GM12865 (cell line): ENCODE measurements at places on chromosomes 13 and 19.

DNA sequence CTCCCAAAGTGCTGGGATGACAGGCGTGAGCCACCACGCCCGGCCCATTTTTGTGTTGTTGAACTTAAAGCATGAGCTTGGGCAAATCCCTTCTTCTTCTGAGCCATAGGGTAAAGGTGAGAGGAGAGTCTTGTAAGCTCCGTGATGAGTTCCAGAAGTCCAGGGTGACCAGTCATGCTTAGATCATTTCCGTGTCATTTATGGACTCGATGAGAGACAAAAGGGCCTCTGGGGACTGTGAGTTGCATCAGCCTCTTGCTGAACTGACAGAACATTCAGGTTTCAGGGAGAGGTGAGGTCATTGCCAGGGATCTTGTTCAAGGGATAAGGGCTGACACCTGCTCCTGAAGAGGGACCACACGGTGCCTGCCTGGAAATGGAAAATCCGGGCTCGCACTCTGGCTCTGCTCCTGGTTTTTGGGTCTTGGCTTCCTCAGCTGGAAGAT, 53.6 kb downstream of the GADD45B start:
- peak; percentile 75 for DNase-seq

DNA sequence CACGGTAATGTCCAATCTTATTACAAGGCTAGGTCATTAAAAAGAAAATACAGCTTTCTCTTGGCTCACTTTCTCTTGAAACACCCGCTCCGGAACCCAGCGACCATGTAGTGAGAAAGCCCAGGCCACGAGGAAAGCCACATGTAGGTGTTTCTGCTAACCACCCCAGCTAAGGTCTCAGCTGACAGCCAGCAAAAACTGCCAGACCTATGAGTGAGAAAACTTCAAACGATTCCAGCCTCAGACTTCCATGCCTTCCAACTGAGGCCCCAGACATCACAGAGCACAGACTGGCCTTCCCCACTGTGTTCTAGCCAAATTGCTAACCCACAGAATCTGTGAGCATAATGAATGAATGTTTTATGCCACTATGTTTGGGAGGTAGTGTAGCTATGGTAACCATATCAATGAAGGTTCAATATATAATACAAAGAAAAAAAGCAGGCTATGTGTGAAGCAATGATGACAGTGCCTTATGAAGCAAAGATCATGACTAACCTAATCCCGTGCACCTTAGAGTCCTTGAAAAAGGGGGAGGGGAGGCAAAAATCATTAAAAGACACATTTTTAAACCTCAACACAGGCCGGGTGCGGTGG, 11.9 kb upstream of the TPTE2 start:
- peak; percentile 50 for DNase-seq

DNA sequence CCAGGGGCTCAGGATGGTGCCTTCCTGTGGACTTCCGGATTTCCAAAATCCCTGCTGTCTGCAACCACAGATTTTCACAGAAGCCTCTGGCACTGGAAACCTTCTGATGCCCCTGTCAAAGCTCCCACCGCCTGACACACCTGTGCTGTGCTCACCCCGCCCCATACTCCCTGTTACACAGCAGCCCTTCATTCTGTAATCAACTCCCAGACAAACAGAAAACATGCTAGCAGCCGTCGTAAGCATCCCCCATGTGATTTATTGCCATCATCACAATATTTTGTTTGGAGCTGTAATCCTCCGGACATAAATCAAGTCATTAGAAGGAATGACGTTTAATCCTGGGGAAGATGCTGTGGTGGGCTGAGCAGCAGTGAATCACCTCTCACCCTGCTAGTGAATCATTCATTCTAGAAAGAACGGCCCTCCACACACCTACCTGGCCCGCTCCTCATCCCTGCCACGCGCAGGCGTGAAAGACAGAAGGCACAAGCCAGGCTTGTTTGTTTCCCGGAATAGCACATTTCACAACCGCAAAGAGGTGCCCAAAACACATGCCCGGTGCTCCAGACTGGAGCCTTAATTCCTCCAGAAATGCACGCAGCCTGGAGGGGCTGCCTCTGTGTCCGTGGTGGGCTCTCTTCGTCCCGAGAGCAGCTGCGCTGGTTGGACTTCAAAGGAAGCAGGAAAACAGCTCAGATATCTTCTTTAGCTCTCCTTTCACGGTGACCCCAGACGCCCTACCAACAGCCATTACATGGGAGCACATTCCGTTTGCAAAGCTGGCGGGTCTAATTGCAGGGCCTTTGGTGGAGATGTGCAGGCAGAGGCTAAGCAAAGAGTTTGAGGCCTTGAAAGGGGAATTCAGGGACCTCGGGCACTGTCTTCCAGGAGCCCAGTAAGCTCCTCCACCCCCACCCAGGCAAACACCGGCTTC, 41.3 kb upstream of the KCTD15 start:
- DNase-seq: no peak

- DNase-seq: no peak
These were observed 617.2 kb upstream of the GPC6 start for GRCh38 chr13:92609376-92609775.

GRCh38 chr13:33286128-33286527, 573 bp upstream of the STARD13 start:
- DNase-seq: no peak

GRCh38 chr13:52344108-52344507, 61.9 kb downstream of the THSD1 start:
- no peak for DNase-seq

- no peak for DNase-seq
These were observed 111.1 kb downstream of the COL4A1 start for GRCh38 chr13:110195547-110196485.

GRCh38 chr13:76014406-76015318, 378.5 kb downstream of the LMO7 start:
- DNase-seq: no peak

DNA sequence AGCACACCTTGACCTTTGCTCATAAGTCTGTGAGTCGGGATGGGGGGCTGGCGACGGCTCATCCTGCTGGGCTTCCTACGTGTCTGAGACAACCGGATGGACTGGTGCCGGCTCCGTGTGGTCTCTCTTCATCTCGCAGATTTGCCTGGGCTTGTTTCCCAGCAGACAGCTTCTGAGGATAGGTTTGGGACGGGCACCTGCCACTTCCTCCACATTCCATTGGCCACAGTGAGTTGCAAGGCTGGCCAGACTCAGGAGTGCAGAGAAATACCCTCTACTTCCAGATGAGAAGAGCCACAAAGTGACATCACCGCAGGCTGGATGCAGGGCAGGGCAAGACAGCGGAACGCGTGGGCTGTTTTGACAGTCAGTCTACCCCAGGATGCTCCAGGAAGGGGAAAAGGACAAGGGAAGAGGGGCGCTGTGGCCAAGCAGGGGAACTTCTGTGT, 48.1 kb downstream of the IRS2 start:
- DNase-seq: no peak

DNA sequence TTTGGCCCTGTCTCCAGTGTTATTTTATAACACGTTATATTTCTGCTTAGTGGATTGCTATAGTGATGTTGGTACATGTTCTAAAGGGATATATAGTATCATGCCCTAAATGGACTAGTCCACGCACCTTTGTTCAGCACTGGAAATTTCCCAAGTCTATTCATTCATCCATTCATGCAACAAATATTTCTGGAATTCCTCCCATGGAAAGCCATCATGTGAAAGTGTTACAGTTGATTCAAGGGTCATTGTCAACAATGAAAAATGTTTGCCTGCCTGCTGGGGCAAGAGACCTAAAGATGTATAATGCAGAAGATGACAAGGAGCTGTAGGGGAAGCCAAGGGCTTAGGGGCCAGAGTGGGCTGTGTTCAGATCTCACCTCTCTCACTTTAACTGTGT, 10.8 kb upstream of the HSPH1 start:
- no peak for DNase-seq

DNA sequence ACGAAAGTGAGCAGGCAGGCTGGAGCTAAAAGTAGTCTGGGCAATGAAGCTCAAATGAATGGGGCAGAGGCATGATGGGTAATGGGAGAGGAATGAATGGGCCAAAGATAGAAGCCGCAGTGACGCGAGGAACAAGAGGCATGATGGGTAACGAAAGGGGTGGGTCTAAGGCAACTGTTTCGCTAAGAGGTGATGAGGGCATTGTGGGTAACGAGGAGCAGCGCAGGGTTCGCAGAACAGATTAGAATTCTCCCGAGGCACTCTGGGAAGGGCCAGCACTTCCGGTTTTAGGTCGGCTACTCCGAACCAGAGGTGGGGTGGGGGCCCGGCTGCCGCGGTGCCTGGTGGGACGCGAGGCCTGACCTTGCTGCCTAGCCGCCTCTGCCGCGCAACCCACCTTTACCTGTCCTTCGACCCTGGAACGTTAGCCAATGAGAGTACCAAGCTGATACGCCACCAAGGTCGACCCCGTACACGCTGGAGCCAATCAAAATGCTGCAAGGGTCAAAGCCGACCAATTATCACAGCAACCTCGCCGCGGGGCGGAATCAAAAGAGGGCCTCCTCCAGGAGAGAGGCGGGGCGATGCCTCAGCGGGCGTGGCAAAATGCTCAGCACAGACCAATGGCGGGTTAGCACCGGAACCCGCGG, 563 bp upstream of the TOMM40 start:
- no peak for DNase-seq

- DNase-seq: no peak
These were observed 10.1 kb upstream of the TMEM255B start for GRCh38 chr13:113748862-113749451.

GRCh38 chr13:106551751-106552150, 16.2 kb downstream of the ARGLU1 start:
- DNase-seq: no peak

DNA sequence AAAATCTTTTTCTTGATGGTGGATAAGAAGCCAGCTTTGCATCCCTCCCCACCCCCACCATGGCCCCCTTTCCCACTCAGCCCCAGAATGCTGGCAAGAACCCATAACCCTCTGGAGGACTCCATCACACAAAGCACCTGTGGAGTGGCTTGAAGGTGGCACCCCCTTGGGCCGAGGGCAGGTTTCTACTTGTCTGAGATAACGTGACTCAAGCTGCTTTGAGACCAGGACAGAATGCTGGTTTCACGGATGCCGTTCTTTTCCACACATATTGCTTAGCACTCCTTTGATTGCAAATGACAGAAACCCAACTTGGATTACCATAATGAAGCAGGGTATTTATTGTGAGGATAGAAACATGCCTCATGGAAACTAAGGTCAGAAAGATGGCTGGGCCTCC, 82.2 kb downstream of the LACC1 start:
- no peak for DNase-seq

- no peak for DNase-seq
These were observed 1161.9 kb downstream of the UQCRFS1 start for GRCh38 chr19:28051047-28051446.

GRCh38 chr13:90906554-90906953, 440.9 kb upstream of the MIR17HG start:
- DNase-seq: no peak

DNA sequence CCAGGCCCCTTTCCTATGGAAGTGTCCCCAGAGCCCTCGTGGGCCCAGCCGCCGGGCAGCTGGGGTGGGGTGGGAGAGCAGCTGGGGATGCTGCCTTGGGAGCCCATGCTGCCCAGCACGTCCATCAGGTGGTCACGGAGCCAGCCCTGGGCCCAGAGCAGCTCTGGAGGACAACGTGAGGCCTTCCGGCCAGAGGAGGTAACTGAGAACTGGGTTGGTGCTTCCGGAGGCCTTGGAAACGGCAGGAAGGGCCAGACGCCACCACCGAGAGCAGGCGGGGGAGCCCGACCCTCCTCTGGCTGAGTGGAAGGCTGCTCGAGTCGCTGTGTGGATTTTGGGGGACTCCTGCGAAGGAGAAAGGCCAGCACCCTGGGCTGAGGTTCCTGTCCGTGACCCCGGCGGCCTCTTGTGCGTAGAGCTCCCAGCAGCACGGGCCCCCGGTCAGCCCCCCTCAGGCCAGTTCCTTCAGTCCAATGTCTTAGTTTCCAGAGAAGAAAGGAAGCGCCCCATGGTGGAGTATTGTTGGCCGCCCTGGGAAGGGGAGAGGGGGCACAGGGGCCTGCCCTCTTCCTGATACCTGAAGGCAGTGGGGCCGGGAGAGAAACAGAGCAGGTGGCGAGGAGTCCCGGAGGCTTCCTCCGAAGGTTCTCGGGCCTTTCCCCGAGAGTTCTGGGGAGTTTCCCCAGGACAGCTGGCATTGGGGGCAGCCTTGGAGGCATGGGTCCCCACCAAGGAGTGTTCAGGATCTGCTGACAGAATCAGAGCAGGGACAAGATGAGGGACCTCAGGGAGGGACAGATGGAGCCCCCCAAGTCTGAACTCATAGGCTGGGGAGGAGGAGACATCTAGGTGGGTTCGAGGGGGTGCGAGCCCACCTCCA, 68.8 kb downstream of the MLLT1 start:
- DNase-seq: no peak

DNA sequence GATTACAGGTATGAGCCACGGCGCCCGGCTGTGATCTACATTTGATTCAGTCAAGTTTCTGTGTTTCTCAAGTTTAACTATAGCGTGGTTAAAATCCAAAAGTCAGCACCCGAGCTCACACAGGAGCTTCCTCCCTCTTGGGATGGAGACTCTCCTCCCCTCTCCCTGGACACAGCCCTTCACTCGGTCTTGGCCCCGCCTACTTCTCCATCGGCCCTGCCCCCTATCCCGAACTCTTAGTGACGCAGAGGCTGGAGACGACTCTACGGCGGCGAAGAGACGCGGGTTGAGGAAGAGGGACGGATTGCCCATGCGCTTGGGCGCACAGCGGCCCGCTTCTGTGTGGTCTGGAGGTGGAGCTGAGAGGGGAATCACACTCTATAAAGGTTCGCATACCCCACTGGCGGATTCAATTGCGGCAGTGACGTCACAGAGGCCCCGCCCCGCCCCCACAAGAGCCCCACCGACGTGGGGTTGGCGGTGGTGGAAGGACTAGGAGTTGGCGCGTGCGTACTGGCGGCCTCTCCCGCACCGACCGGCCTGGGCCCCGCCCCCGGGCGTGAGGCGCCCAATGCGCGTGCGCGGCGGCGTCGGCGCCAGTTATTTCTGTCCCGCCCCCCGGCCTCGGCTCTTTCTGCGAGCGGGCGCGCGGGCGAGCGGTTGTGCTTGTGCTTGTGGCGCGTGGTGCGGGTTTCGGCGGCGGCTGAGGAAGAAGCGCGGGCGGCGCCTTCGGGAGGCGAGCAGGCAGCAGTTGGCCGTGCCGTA, at the start of gene TRIM28:
Gene TRIM28 (plus strand): TSS at position 239 of the 765 bp plus-strand sequence. CDS start 694 bp downstream, outside the sequence.
- DNase-seq: peak; percentile 99

DNA sequence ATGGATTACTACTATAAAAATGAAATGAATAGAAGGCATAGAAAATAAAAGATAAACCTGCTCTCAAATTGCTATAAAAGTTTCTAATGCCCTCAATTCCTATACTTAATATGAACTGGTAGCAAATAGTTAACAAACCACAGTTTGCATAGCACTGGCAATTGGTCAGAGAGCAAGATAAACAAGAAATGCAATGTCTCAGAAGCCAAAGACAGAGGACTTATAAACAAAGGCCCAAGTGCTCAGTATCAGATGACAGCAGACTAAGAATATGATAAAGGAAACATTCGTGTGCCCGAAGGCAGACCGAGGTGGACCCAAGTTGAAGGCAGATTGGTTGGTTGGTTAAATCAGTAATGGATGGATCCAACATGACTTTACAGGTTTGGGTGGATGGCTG, 50.6 kb downstream of the IPO5 start:
- DNase-seq: no peak
